ENCODE measurements at places on chromosomes 3 and 15.

DNA sequence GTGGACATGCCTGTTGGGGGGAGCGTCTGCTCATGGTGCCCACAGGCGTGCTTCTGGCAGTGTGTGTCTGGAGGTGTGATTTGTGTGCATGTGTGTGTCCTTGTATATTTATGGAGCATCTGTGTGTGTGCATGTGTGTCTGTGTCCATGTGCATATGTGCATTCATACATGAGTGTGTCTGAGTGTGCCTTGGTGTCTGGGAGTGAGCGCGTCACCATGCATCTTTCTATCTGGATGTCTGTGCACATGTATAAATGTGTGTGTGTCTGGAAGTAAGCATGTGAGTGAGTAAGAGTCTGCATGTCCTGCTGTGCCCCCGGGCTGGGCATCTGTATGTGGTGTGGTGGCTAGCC is 58.1 kb upstream of the PRR23E start:
- no peak for DNase-seq

- DNase-seq: no peak
Observed at GRCh38 chr3:25648925-25649830, 15.5 kb downstream of the TOP2B start.

DNA sequence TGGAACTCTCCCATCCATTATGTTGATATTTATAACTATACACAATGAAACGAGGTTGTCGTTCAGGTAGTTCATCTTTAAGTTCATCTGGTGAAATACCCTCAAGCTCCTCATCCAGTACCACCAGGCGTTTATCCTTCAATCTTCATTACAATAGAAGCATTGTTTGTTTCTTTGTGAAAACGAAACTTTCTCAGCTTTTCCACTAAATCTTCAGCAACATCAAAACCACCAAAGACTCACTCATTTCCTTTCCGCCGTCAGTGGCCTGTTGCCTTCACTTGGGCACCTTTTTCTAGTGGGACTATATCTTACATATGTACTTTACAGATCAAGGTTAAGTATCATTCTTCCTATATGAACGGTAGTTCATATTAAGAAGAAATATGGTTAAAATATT is 44.1 kb upstream of the TFG start:
- no peak for DNase-seq

GRCh38 chr3:117101697-117102096 is 392.1 kb downstream of the TUSC7 start:
- DNase-seq: no peak

DNA sequence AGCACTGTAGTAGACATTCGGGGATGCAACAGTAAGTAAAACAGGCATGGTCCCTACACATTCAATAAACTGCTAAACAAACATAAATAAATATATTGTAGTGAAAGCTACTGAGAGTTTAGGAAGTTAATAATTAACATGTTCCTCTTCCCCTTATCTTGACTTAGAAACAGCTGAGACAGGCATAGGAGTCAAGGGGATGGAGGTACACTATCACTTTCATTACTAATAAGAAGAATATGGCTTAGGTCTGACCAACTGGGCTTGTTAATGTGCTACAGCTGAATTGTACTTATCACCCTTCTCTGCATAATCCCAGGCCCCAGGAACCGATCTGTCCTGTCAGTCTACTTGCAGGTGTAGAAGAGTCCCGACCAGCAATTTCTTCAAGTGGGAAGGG is 116.3 kb upstream of the DAZL start:
- no peak for DNase-seq

- no peak for DNase-seq
Observed at GRCh38 chr3:69283913-69284611, 101.8 kb downstream of the FRMD4B start.
